A549 treated with RU486 at 1 μM for 4 hours (cell line): ENCODE measurements at places on chromosomes 7 and 10. TPM values are rescaled to one million over a fixed set of nuclear protein-coding genes. Genes with fewer than 3 reads are reported as not detected.

The VWDE gene
- 0.18 to 0.99 TPM (median 0.40 TPM) in 5 replicates for total RNA-seq

The SLK gene
- 24.4 to 37.3 TPM (median 30.4 TPM) in 5 replicates for total RNA-seq

The TMEM178B gene
- total RNA-seq, result 1.1 to 1.7 TPM (median 1.4 TPM) in 5 replicates

The MKX gene
- total RNA-seq, result not detected in 5 replicates

The HSPA12A gene
- 9.3 to 13.0 TPM (median 12.2 TPM) in 5 replicates for total RNA-seq

The PTPRE gene
- total RNA-seq, result 2.3 to 4.1 TPM (median 3.4 TPM) in 5 replicates

The VDAC2 gene
- 283 to 327 TPM (median 289 TPM) in 5 replicates for total RNA-seq

The ADCYAP1R1 gene
- total RNA-seq, result 0.05 to 0.12 TPM (median 0.08 TPM) in 3 of 5 replicates, not detected in the others

The CXCL12 gene
- total RNA-seq, result 0.15 to 0.17 TPM in 2 of 5 replicates, not detected in the others

The PNLIPRP1 gene
- total RNA-seq, result not detected in 5 replicates
